Suppressor macrophage treated with lipopolysaccharide for 4 hours (primary cell): ENCODE measurements at places on chromosomes 1 and 21.

- peak; percentile 51 for DNase-seq
These were observed 20.9 kb downstream of the S1PR1 start for GRCh38 chr1:101257500-101258325.

- no peak for DNase-seq
These were observed 120.1 kb downstream of the PRDM2 start for GRCh38 chr1:13820055-13820454.

DNA sequence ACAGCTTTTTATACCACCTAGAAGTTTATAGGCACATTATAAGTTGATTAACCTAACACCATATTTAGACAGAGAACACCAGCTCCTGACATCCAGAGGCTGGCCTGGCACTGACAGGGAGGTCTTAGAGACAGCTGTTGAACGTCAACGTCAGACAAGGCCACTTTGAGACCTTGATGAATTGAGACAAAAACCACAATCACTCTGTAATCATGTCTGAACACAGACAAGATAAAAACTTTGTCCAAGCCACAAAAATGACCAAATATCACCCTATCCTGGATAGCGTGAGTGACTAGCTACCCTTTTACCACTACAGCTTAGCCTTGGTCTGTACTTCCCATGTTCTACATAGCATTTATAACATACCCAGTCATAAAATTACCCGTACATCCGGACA lies 403.6 kb upstream of the CHRM3 start:
- no peak for DNase-seq

- no peak for DNase-seq
These were observed 8.4 kb downstream of the UBE2Q1 start for GRCh38 chr1:154550070-154550469.

- DNase-seq, result peak; percentile 38
These were observed 351.3 kb downstream of the RRAGC start for GRCh38 chr1:38508232-38508631.

- no peak for DNase-seq
These were observed 158.2 kb downstream of the TRIM33 start for GRCh38 chr1:114352797-114353196.

DNA sequence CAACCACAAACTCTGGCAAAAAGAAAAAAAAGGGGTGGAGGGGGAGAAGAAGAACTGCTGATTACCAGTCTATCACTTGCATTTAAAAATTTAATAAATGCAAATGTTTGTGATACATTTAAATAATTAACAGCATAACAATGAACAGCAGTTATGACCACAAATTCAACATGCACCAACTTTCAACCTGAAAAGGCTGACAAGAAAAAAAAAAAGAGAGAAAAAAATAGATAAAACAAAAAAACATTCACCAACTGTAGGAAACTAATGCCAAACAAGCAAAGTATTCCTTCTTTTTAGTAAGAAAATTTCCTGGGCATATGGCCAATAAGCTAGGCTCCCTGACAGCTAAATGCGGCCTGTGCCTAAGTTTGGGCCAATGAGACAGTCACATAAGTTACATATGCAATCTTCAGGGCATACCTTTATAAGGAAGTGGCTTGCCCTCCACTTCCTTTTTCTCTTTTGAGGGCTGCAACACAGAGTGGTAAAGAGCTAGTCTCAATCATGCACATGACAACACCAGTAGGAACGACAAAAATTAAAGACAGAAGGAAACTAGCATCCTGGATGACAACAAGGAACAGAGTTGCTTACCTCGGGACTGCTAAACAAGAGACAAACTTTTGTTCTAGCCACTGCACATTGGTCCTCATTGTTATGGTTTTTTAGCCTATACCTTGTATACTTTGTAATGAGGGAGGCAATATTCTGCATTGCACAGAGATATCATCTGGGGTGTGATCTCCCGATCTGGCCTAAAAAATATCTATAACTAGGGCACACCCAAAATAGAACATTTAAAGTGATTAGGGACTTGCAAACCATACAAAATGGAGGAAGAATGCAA lies 24.2 kb upstream of the PHTF1 start:
- peak; percentile 76 for DNase-seq
